ENCODE measurements at places on chromosomes 3 and 15.

DNA sequence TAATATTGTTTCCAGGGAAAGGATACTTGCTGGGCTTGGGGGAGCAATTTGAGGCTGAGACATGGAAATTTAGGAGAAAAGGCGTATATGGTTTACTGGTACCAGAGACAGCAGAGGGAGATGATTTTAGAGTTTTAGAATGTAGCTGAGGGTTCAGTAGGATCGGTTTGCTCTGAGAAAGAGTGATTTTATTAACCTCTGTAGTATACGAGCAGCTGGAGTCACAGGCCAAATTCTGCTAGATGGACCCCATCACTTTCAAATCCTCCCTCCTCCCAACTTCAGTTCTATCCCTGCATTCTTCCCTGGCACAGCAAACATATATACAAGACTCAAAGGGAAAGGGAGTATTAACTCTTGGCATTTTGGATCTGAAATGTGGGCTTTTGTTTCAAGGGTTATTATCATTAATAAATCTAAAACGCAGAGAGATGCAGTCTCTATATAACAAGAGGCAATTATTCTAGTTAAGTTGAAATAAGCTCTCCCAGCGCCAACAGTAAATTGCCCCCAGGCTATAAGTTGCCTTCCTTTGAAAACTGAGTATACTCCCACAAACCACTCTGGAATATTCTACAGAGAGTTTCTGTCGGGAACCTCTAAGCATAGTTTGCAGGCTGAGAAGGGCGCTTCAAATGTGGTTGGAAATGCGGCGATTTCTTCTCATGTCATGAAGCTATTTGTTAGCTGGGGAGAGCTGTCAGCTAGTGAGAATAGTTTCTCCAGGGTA, 5.4 kb downstream of the CRABP1 start:
- DNase-seq, result no peak

DNA sequence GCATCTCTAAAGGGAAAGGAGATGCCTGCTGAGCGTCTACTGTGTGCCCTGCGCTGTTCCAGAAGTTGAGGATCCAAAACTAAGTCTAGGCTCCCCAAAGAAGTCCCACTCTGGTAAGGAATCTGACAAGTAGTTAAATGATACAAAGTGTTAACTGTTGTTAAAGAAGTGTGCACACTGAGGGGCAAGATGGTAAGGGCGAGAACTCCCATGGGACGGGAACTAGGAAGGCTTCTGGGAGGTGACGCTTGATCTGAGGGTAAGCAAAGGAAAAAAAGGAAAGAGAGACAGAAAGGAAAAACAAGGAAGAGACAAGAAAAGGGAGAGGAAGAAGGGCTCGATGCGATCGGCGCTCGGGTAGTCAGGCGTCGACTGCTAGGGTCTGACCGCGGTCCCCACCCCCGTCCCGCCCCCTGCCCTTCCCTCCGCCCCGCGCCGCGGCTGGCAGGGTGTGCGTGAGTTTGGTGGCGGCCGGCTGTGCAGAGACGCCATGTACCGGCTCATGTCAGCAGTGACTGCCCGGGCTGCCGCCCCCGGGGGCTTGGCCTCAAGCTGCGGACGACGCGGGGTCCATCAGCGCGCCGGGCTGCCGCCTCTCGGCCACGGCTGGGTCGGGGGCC, at the start of gene LACTB:
LACTB (plus strand) TSS at position 480 of the 620 bp plus-strand sequence; CDS start at position 491, 11 bp downstream.
- DNase-seq, result peak; percentile 91

DNA sequence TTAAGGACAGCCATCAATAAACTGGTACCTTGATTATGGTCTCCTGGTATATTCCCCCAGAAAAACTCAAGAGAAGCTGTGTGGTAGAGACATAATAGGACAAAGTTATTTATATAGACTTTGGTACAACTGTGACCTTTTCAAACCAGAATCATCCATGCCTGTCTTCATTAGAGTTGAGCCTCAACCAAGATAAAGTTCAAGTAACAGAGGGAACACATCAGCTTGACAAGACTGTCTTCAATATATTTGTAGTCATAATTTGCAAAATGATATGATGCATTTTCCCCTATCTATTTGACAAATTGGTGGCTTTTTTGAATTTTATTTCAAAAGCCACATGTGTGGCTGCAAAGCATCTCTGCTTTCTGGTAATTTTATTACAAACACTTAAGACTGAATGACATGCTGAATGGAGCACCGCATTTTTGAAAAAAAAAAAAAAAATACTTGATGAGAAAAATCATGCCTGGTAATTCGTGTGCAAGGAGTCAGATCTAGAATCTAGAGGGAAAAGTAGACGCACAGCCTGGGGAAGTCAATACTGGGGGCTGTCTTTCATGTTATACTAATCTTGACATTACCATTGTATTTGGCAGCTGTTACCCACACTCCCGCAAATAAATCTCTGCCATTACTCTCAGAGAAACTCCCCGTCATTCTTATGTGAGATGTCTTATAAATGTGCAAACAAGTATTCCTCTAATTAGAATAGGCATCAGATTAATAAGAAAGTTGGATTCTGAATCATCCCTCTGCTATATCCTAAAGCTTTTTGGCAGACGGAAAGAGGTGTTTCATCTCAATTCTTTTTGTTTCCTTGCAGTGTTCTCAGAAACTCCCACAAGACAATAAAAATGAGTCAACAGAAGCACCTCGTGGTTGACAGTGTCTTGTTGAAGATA, 554.8 kb upstream of the CBLB start:
- DNase-seq, result no peak

- no peak for DNase-seq
Measured at GRCh38 chr15:69104050-69104750, 56.2 kb upstream of the GLCE start.

GRCh38 chr3:33322412-33322811, 45.2 kb downstream of the FBXL2 start:
- DNase-seq, result no peak

GRCh38 chr3:108062051-108062450, 28.8 kb downstream of the CD47 start:
- DNase-seq, result no peak

DNA sequence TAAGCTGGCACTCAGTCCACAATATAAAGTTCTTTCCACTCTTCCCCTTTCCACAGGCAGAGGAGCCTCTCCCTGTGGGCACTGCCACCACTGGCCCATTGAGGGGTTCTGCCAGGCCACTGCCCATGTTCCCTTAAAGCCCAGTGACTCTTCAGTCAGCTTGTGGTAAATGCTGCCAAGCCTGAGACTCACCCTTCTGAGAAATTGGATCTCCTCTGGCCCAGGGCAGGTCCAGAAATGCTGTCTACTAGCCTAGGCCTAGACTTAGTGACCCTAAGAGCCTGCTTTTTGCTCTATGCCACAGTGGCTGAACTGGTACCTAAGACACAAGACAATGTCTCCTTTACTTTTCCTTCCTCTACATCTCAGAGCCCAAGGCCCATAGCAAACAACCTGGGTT, 295.8 kb downstream of the RBMS3 start:
- no peak for DNase-seq

DNA sequence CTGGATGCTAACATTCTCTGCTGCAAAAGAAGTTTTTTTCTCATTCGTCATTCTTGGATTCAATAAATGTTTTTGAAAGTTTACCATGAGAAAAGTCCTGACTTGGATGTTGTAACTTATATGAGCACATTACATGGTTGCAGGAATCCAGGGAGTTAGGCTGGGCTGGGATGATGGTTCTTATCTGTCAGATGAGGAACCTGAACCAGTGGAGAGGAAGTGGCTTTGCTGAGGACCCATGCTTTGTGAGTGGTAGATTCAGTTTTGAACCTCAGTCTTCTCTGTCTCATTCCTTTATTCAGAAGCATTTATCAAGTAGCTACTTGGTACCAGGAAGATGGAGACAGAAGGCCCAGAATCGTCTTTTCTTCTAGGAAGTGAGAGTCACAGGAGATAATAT, 3.7 kb upstream of the GASK1A start:
- DNase-seq, result no peak

Data from activated CD8-positive, alpha-beta memory T cell treated with anti-CD3 and anti-CD28 coated beads for 24 hours (primary cell).